Activated B cell treated with CpG ODN at 0.5 μM for 24 hours (primary cell): ENCODE measurements at places on chromosomes 6 and 20.

DNA sequence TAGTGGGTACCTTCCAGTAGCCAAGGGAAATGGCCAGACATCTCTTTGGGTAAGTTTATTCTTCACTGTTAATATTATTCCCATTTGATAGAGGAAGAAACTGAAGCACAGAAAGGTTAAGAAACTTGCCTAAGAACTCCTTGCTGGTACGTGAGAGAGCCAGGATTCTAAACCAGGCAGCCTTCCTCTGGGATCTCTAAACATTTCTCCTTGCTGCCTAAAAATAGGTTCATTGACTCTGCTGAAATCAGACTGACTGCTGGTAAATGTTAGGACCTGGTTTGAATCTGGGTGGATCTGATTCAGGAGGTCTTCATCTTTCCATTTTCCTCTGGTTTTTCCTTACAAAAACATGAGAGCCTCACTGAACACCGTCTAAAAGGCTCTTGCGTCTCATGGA is 186.9 kb downstream of the AIG1 start:
- no peak for DNase-seq

- DNase-seq = no peak
Observed at GRCh38 chr6:53629120-53629477, 36.5 kb downstream of the KLHL31 start.

- no peak for DNase-seq
Observed at GRCh38 chr20:25206063-25206403, 10.5 kb downstream of the ENTPD6 start.

GRCh38 chr20:34703424-34704176 is 544 bp upstream of the TP53INP2 start:
- DNase-seq = peak; percentile 23

DNA sequence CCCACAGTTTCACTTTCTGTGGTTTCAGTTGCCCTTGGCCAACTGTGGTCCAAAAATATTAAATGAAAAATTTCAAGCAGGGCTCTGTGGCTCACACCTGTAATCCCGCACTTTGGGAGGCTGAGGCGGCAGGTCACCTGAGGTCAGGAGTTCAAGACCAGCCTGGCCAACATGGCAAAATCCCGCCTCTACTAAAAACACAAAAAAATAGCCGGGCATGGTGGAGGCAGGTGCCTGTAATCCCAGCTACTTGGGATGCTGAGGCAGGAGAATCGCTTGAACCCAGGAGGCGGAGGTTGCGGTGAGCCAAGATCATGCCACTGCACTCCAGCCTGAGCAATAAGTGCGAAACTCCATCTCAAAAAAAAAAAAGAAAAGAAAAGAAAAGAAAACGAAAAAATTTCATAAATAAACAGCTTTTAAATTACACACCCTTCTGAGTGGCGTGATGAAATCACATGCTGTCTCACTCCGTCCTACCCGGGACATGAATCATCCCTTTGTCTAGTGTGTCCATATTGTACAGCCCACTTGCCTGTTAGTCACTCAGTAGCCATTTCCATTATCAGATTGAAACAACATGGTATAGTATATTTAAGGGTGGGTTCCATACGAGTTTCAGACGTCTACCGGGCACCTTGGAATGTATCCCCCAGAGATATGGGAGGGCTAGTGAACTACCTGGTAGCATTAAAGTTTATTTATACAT is 11.7 kb downstream of the PTPRK start:
- DNase-seq = no peak

- no peak for DNase-seq
Observed at GRCh38 chr20:60950561-60950960, 301.5 kb upstream of the CDH4 start.
